ENCODE measurements at places on chromosomes 4 and X.
A peak's percentile ranks its signal among the peaks of the same experiment; 100 is the strongest.

GRCh38 chrX:10156199-10157031 lies at the start of gene CLCN4:
CLCN4 (plus strand) TSS chrX:10156975; CDS start chrX:10185033, 28,058 bp downstream.
- peak; percentile 57 for DNase-seq

DNA sequence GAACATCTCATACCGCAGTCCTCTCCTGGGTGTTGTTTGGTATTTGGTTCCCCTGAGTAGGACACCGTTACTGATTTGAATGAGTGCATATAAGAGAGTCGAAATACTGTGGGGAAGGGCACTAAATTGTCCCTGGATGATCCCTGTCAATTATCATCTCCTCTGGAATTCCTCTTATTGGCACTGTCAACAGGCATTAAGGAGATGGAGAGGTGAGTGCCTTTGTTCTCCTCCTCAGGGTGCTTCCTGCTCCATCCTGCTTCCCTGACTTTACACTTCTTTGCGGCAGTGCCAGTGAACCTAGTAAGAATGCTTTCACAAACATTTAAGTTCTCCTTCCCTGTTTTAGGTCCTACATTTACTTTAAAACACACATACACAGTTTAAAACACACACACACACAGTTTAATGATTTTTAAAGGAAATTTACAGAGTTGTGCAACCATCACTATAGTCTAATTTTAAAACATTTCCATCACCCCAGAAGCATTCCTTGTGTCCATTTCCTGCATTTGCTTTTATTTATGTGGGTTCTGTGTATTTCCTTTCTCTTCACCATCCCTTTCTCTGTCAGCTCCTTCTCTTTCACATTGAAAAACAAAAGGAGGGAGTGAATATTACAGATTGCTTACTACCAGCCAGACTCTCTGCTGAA lies 20.9 kb upstream of the ZRSR2 start:
- DNase-seq, result no peak

- DNase-seq, result no peak
Measured at GRCh38 chr4:10811991-10812390, 127.4 kb upstream of the CLNK start.

DNA sequence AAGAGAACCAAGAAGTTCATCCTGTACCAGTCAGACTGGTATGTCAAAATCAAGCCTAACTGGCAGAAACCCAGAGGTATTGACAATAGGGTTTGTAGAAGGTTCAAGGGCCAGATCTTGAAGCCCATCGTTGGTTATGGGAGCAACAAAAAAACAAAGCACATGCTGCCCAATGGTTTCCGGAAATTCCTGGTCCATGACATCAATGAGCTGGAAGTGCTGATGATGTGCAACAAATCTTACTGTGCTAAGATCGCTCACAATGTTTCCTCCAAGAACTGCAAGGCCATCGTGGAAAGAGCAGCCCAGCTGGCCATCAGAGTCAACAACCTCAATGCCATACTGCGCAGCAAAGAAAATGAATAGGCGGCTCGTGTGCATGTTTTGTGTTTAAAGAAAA lies 172.7 kb upstream of the MED14 start:
- DNase-seq, result peak; percentile 28

GRCh38 chr4:12562021-12562420 lies 922.1 kb downstream of the RAB28 start:
- DNase-seq, result no peak

GRCh38 chr4:16056681-16057385 lies 27.0 kb downstream of the PROM1 start:
- no peak for DNase-seq

DNA sequence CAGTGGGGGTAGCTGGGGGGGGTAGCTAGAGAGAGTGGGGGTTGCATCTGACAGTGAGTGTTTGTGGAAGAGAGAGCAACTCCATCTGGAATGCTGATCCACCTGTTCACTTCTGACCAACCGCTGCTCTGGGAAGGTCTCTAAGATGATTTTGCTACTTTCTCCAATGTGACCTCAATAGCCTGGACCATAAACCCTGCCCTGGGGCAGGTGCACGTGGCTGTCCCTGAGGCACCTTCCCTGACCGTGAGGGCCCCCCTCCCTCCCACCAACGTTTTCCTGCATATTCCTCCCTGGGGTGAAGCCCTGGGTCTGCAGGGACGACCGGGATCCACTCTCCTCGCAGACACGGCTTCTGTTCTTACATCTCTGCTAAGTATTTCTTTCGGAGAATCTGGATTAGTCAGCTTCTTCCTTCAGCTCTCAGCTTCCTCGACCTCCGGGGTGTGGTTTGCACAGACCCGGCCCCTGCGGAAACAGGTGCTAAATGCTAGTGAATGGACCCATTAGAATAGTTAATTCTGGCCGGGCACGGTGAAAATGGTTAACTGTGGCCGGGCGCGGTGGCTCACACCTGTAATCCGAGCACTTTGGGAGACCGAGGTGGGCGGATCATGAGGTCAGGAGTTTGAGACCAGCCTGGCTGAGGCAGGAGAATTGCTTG lies 21.4 kb upstream of the PLCXD1 start:
- DNase-seq, result peak; percentile 37

GRCh38 chrX:43560247-43560946 lies 95.7 kb upstream of the MAOA start:
- DNase-seq, result no peak

DNA sequence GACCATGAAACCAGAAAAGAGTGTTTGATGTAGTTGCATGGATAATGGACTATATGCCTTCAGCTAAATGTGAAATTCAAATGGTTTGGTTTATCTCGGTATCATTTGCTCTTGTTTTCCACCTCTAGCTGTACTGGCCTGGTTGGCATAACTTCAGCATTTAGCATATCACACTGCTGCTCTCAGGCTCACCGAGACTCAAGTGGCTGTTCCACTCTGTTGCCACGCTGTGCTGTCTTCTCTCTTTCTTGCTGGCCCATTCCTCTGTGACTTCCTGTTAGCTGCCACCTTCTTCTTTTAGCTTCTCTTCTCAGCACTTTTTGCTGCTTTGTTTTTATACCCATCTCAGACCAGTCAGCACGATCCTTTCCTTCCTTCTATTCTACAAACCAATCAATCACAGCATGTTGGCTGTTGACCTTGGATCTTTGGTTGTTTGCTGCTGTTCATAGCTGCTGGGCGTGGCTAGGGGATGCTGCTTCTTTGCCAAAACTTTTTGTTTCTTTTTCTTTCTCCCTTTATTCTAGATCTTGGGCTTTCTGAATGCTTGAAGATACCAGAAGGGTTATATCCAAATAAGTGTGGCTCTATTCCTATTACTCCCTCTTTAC lies 24.0 kb downstream of the INTS6L start:
- no peak for DNase-seq

DNA sequence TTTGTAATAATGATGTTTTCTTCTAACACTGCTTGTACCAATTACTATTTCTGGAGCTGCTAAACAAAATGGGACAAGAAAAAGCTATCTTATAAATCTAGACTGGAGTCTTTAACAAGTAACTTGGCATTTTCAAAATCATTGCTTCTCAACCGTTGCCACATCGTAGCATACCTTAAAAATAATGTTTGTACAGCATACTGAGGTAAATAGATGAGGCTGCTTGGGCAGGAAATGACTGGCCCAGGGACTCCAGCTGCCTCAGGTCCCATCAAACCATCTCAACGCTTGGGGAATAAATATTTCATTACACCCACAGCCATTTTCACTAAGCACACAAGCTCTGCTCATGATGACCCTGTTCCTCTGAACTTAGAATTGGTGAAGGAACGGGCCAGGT lies 115.1 kb downstream of the SPANXA1 start:
- DNase-seq, result peak; percentile 19

- DNase-seq, result no peak
Measured at GRCh38 chr4:53534684-53535083, 56.6 kb downstream of the LNX1 start.

GRCh38 chr4:101862595-101862994 lies 72.1 kb downstream of the BANK1 start:
- DNase-seq, result no peak

GRCh38 chrX:10904220-10904619 lies 206.9 kb upstream of the HCCS start:
- DNase-seq, result no peak

GRCh38 chr4:13705521-13706041 lies 78.1 kb upstream of the BOD1L1 start:
- peak; percentile 96 for DNase-seq

DNA sequence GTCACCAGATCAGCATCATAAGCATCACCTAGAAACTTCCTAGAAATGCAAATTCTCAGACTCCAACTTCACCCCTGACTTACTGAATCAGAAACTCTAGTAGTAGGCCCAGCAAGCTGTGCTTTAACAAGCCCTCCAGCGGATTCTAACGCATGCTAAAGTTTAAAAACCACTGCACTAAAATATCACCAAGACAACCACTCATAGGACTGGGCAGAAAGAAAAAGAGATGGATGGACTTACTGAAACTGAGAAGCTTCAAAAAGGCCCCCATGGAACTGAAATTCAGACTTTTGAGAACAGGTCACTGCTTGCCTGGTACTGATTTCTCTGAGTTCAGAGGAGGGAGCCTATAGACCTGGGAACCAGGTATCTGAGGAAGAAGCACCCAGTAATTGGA lies 40.1 kb downstream of the FAM241A start:
- no peak for DNase-seq

- DNase-seq, result no peak
Measured at GRCh38 chr4:1987296-1987695, 21.5 kb downstream of the NELFA start.

DNA sequence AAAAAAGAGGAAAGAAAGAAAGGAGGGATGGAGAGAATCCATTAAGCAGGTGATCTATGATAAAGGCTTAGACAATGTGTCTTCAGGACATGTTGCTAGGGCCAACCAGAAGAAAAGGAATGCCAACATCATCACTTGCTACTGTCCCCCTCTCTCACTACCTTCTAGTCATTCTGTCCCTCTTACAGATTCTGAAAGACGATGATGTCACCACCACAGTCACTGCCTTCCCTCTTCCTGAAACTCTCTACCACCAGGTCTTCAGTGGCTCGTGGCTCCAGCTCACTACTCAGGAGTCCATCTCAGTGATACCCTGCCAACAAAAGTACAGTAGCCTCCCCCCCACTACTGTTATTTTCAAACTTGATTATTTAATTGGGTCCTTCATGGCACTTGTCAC lies 64.0 kb downstream of the KCNIP4 start:
- peak; percentile 46 for DNase-seq
